GM04503 (cell line): ENCODE measurements at places on chromosomes 1 and 21.

- DNase-seq: no peak
Observed at GRCh38 chr1:87615901-87616300, 287.2 kb downstream of the LMO4 start.

DNA sequence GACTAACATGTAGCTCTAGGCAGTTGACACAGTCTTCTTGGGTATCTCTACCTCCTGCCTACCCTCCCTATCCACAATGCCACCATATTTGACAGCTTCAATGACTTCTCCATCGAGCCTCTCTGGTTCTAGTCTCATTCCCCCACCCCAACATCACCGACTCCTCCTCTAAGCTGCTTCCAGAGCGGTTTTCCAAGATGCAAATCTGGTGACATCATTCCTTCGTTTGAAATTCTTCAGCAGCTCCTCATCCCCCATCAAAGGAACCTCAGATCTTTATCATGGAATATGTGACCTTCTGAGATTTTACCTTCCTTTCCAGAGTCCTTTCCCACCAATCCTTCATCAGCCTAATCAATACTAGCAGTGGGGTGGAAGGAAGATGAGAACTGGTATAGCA is 352.4 kb upstream of the RUNX1 start:
- no peak for DNase-seq

DNA sequence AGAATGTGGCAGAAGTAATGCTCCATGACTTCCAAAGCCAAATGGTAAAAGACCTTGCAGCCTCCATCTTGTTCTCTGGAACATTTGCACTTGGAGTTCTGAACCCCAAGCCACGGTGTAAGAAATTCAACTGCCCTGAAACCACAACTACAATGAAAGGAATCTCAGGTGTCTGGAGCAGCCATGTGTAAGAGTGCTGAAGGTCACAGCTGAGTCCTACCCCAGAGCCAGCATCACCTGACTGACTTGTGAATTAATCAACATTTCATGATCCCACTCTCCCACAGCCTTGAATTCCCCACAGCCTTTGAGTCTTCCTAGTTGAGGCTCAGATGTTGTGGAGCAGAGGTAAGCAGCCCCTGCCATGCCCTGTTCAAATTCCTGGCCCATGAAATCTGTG is 192.8 kb upstream of the CAMK1G start:
- DNase-seq: no peak

DNA sequence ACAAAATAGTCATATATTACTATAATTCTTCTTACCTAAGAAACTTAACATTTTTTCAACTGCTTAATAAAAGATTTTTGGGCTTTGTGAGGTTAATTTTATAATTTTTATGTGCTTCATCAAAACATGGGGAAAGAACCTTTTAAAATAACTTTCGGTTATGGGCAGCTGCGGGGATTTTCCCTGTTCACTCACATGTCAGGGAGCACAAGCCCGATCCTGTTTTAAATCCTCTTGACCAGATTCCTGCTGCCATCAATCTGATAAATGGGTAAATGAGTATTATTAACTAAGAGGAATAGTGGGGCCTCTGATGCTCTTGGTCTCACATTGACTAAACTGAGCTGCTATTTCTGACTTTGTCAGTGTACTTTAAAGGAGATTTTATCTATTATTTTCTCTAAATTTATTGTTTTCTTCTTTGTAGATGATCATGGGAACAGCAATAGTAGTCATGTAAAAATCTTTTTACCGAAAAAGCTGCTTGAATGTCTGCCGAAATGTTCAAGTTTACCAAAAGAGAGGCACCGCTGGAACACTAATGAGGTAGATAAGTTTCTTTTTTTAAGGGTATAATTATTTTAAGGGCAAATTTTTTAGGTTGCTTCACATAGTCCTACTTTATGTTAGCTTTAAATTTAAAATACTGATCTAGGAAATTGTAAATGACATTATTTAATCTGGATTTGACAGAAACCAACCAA is 39.6 kb downstream of the CAMTA1 start:
- no peak for DNase-seq

DNA sequence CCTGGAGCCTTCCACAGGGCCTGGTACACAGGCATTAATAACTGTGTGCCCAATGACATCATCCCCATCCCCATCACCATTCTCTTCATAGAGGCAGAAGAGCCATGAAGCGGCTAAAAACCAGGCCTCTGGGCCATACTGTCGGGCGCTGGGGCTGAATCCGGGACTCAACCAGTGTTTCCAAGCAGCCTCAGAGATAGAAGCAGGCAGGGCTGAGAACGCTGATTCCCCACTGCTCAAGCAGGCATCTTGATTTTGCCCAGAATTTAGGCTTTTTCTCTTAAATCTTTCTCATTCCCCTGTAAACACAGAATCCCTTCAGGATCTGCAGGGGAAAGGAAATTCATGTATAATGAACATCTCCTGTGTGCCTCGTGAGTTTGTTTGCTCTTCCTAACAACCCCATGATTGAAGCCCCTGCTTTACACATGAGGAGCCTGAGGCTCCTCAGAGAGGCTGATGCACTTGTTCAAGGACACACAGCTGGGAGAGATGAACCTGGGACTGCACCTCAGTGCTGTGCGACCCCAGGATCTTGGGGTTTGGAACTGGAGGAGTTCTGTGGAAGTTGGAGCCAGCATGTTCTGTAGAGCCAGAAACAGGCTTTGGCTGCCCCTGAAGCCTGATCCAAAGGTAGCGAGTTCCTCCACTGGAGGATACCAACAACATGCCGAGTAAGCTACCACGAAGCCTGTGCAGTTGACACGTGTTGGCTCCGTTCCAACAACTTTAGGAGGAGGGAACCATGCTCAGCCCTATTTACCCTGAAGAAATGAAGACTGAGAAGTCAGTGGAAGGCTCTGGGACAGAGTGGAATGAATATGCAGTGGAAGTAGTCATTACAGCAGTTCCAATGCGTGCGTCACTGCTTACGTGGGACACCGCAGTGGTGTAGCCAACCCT is 55.5 kb downstream of the EDN2 start:
- DNase-seq: no peak

- no peak for DNase-seq
Observed at GRCh38 chr1:177432897-177433296, 262.1 kb downstream of the BRINP2 start.

DNA sequence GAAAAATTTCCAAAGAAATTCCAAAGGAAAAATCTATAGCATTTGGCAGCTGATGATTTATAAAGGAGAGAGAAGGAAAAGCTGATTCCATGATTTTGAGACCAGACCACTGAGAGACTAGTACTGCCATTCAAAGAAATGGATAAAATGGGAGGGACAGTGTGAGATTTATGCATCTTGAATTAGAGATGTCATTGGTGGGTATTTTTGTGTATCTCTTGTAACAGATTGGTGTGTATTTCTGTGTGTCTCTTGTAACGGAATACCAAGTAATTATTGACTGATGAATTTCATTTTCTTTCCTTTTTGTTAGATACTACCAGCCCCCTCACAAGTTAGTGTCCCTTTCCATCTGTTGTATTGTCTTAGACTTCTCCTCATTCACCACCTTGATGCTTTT is 102.2 kb downstream of the OLFML2B start:
- no peak for DNase-seq

DNA sequence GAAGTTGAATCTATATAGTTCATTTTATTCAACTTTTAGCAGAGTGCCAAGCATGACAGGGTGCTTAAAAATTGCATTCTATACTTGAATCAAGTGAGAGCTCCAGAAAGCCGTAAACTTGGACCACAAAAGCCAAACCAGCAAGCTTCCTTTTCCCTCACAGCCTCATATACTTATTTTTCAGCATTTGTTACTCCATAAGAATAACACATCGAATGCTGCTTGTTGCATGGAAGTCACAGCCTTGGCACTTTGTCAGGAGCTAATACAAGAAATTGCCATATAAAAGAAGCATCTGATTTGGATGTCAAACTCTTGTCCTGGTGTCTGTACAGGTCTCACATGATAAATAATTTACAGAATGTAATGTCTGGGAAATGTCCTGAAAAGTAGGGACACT is 87.4 kb downstream of the PLXNA2 start:
- no peak for DNase-seq

DNA sequence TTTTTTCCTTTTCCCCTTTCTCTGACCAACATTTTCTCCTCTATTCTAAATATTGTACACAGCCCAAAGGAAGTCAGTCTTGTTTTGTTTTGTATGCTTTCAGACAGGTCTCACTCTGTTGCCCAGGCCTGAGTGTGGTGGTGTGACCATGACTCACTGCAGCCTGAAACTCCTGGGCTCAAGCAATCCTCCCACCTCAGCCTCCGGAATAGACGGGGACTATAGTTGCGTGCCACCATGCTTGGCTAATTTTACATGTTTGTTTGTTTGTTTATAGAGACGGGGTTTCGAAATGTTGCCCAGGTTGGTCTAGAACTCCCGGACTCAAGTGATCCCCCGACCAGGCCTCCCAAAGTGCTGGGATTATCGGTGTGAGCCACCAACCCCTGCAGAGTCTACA is 72.8 kb downstream of the NRIP1 start:
- no peak for DNase-seq

DNA sequence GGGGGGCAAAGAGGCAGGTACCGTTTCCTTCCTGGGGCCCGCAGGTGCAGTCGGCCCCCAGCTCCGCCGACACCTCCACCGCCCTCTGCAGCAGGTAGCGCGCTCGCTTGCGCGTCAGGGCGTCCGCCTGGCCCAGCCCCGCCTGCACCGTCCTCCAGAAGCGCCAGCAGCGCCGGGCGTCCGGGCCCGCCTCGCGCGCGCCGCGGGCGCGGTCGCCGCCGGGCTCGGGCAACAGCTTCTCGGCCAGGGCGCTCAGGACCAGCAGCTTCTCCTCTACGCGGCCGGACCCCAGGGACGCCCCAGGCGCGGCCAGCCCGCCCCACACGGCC is 863 bp downstream of the TARBP1 start:
- no peak for DNase-seq

- DNase-seq: no peak
Observed at GRCh38 chr1:56867491-56867890, 12.9 kb downstream of the C8A start.

DNA sequence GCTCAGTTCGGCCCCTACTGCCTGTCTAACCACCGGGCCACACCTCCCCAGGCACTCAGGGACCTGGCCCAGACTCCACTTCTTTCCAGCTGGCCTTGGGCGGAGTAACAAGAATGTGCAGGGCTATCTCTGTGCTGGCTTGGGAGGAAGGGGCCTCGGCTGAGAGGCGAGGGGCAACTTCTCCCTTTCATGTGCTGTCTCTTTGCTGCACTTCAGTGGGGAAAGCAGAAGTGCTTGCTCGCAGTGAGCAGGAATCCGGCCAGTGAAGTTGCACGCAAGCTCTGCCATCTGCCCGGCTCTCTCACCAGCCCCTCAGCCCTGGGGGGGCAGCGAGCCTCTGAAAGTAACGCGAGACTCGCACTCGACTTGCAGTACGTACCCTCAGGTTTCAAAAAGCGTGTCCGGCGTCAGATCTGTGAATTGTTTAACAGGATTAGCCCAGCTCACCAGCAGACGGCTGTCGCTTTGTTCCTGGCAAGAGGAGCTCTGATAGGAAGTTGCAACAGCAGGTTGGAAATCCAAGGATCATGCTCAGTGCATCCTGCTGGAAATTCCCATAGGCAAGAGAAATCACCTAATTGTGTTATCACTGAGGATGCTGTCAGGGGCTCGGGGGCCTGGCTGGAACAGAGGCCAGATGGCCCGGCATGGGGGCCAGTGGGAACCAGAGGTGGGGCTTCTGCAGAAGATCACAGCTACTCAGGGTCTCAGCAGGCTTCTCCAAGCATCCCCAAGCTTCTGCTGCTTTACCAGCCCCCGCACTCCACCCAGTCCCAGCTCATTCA is 221.1 kb downstream of the NPHP4 start:
- DNase-seq: no peak

- no peak for DNase-seq
Observed at GRCh38 chr1:37549341-37549740, 4.8 kb downstream of the SNIP1 start.

- DNase-seq: no peak
Observed at GRCh38 chr1:114116086-114116485, 37.6 kb downstream of the SYT6 start.

DNA sequence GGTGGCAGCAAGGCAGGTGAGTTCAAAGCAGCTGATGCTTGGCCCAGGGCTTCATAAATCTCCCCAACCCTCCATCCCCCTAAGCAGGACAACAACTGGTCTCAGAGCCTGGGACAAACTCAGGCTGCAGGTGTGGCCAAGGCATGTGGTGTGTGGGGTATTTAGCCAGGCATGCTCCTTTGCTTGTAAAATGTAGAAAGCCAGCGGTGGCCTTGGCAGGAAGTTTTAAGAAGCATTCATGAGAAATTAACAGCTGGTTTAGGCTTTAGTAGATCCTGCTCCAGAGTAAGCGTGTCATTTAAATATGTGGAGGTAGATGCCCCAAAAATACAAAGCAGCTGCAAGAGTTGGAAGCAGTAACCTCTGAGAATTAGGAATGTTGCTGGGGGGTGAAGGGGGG is 44.8 kb downstream of the NTPCR start:
- no peak for DNase-seq

DNA sequence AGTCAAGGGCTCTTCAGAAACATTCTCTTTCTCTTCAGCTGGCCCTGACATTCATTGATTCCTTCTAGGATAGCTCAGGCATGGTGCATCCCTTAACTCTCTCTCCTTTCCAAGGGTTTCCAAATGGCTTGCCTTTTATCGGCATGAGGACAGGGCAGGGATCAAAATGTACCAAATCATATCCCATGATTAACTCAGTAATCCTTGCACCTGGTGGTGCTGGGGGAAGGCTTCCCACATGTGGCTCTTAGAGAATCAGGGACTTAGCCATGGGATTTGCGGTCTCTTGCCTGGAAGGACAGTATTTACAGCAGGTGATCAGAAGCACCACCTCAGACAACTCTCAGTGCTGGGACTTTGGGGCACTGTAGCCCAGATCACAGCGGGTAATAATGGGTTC is 46.2 kb upstream of the EDEM3 start:
- no peak for DNase-seq

DNA sequence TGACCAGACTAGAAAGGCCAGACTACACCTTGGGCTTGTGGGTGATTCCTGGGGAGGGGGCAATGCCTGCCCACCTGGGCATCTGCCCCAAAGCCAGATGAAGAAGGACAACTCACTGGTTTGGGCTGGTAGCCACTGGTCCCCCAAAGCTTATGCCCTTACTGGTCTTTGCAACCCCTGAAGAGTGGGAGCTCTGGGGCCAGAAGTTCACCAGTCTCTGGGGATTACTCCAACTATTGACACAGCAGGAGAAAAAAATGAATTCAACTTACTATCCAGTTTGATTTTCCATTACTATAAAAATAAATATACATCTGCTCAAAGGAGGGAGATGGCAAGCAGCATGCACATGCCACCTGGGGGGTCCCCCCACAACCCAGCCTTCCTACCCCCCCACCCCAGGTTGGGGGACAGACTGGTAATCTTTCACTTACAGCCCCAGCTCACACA is 2.6 kb downstream of the AHDC1 start:
- DNase-seq: no peak

DNA sequence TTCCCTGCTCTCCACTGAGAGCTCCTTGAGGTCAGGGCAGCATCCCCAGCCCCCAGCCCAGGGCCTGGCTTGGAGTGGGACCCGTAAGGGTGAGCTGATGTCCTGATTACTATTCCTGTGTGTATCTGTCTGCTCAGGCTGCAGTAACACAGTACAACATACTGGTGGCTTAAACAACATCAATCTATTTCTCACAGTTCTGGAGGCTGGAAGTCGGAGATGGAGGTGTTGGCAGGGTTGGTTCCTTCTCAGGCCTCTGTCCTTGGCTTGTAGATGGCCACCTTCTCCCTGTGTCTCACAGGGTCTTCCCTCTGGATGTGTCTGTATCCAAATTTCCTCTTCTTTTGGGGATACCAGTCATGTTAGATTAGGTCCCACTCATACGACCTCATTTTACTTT is 246.4 kb upstream of the POU3F1 start:
- no peak for DNase-seq

GRCh38 chr1:87155170-87155569 is 173.5 kb upstream of the LMO4 start:
- DNase-seq: no peak
